ENCODE measurements at places on chromosomes 12 and 14.

GRCh38 chr14:31465111-31465510 is 7.8 kb upstream of the DTD2 start:
- DNase-seq: no peak

DNA sequence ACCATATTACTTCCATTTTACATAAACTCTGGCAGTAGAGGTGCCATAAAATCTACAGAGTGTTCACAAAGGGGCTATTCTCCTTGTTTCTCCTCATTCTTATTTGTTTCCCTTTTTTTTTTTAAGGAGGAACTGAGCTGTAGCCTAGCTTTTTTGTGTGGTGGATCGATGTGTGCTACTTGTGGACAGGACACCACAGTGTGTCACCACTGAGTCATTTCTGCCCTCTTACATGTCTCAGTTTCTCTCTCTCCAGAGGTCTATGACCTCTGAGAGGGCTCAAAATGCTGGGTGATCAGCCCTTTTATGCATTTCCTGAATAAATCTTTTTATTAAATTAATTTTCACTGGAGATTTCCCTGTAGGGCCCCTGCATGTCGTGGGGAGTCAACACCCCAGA is 370.2 kb downstream of the ADGRD1 start:
- no peak for DNase-seq

GRCh38 chr14:72559669-72560255 is 334.1 kb downstream of the DPF3 start:
- DNase-seq: no peak

- no peak for DNase-seq
Observed at GRCh38 chr14:88989911-88990310, 165.5 kb downstream of the TTC8 start.

- DNase-seq: peak; percentile 79
Observed at GRCh38 chr14:36509069-36509917, 10.7 kb downstream of the NKX2-1 start.

All from NCI-H187 (cell line).